ENCODE measurements at places on chromosomes 6 and 20.

- DNase-seq: no peak
Observed at GRCh38 chr6:8047541-8048292, 16.5 kb downstream of the BLOC1S5 start.

- DNase-seq: no peak
Observed at GRCh38 chr20:38853759-38854158, 48.3 kb downstream of the PPP1R16B start.

GRCh38 chr6:104414723-104415122, 445.0 kb downstream of the HACE1 start:
- no peak for DNase-seq

DNA sequence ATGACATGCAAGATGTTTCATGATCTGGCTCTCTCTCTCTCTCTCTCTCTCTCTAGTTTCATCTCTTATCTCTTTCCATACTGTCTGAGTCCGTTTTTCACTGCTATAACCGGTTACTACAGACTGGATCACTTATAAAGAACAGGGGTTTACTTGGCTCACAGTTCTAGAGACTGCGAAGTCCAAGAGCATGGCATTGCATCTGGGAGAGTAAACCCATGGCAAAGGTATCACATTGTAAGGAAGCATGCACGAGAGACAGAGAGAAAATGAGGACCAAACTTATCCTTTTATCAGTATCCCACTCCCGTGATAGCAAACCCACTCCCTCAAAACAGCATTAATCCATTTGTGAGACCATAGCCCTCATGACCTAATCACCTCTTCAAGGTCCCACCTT, 7.2 kb upstream of the AGPAT4 start:
- DNase-seq: no peak

DNA sequence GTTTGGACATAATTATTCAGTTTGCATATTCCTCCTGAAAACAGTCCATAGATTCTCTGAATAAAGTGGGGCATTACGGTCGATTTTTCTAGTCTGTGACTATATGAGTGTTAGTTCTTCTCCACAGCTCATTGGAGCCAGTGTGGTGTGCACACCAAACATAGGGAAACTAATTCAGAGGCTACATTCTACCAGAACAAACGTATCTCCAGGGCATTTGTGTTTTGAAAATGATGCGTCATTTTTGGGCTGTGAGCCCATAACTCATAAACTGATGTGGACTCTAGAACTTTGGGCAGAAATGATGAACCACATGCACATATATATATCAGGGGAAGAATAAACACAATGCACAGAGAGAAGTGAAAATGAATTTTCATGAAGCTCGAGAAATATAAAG, 41.8 kb downstream of the C6orf58 start:
- DNase-seq: no peak

GRCh38 chr20:3658716-3659491, 4.3 kb downstream of the GFRA4 start:
- DNase-seq: no peak

DNA sequence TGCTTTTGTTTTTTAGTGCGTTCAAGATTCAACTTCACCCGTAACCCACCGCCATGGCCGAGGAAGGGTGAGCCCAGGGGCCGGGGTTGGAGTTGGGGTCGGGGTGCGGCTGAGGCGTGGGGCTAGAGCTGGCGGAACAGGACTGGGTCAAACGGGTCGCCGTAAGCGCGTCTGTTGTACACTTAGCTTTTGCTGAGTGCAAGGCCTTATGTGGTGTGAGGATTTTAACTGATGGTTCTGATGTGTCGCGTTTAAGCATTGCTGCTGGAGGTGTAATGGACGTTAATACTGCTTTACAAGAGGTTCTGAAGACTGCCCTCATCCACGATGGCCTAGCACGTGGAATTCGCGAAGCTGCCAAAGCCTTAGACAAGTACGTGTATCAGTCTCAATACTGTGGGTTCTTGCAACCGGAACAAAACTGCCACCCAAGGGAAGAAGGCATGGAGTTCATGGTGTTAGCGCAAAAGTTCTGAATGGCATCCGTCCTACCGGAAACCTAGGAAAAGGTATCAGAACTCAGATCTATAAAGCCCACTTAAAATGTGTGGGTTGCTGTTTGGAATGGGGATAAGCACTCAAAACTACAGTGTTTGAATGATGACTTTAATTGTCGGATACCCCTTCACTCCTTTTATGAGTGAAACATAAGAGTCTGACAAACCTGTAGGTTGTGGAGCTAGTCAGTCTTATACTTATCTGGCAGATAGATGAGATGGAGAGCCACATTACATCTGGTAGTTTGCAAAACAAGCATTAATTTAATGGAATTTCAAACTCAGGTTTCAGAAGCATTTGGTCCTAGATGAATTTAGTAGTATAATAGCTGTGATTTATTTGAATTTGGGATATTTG, 574 bp downstream of the RPS12 start:
- peak; percentile 10 for DNase-seq

DNA sequence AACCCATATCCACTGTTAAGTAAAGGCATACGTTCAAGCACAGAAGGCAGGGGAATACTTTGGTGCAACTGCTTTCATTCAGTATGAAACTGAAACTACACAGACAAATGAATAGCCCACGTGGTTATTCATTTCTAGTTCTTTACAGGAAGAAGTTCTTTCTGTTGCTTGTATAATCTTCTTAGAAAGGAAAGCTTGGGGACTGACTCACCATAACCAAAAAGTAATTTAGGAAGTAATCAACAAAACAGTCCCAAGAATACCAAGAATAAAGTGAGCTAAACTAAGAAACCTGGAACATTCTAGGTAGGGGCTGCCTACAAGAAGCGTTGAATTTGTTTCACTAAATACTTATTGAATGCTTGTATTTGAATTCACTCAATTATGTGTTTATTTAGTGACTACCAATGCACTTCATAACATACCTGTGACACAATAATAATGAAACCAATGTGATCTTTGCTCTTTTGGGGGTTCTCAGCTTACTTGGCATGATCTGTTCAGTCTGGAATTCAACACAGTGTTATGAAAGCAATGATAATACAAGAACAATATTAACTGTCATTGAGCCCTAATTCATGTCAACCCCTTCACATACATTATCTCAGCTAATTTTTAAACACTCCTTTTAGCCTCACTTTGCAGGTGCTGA, 25.1 kb upstream of the KIAA0408 start:
- DNase-seq: no peak

GRCh38 chr6:73713426-73714147, 17.6 kb downstream of the CD109 start:
- DNase-seq: no peak

DNA sequence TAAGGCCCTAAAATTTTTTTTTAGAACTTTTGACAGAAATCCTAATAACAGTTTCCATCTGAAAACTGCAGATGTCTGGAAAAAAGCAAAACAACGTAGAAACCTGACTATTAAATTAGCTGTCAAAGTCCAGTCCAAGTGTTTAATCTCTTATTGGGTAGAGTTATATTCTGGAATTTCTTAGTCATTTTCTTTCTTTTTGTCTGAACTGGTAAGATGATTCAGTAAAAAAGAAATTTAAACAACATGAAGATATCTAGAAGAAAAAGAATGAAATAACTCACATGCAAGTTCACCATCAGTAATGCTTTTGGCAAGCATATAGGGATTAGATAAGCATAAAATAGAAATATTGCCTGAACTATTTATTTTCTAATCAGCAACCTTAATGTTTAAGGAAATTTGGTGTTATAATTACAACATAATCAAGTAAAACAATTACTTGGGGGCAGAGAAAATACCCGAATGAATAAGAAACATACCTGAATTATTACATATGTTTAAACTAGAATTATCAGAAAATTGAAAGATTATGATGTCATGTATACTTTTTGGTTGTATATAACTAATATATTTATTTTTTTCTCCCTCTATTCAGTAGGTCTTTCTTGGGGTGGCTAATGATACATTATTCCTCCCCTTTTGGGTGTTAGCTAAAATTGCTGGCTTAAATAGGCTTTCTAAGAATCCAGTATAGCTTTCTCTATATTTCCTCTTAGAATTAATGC, 51.1 kb downstream of the FAM83B start:
- no peak for DNase-seq

GRCh38 chr20:50885068-50885467, 46.2 kb downstream of the ADNP start:
- no peak for DNase-seq

GRCh38 chr20:57893366-57893999, 183.7 kb upstream of the PMEPA1 start:
- no peak for DNase-seq

GRCh38 chr6:4727671-4728435, 48.4 kb upstream of the CDYL start:
- no peak for DNase-seq

- no peak for DNase-seq
Observed at GRCh38 chr6:106134087-106134770, 48.1 kb downstream of the PRDM1 start.

DNA sequence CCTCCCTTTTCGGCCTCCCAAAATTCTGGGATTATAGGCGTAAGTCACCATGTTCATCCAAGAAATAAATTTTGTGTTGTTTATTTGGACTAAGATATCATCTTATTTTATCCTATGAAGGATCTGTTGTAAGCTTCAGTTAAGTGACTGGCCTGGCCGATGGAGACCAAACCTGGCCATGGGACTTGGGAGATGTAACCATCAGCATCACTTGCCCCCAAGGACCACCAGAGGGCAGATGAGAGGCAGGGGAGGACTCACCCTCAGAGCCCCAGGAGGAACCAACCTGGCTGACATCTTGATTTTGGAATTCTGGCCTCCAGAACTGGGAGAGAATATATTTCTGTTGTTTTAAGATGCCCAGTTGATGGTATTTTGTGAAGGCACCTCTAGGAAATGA, 266.7 kb downstream of the CDH26 start:
- no peak for DNase-seq
